ENCODE measurements at places on chromosomes 5 and 9.
A peak's percentile ranks its signal among the peaks of the same experiment; 100 is the strongest.

- no peak for DNase-seq
Observed at GRCh38 chr5:24633715-24634325, 11.0 kb downstream of the CDH10 start.

DNA sequence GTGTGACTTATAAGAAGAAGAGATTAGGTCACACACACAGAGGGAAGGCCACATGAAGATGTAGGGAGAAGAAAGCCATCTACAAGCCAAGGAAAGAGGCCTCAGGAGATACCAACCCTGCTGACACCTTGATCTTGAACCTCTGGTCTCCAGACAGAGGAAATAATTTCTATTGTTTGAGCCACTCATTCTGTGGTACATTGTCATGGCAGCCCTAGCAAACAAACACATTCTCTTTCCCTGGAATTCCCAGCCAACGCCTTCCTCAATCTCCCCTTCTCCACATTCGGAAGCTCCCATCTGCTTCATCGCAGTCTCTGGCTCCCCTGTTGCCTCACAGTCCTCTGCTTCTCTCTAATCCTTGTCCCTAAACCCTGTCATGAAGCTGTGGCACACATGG is 16.7 kb downstream of the PTGS1 start:
- DNase-seq, result no peak

GRCh38 chr5:3091040-3091774 is 339.7 kb upstream of the IRX2 start:
- no peak for DNase-seq

DNA sequence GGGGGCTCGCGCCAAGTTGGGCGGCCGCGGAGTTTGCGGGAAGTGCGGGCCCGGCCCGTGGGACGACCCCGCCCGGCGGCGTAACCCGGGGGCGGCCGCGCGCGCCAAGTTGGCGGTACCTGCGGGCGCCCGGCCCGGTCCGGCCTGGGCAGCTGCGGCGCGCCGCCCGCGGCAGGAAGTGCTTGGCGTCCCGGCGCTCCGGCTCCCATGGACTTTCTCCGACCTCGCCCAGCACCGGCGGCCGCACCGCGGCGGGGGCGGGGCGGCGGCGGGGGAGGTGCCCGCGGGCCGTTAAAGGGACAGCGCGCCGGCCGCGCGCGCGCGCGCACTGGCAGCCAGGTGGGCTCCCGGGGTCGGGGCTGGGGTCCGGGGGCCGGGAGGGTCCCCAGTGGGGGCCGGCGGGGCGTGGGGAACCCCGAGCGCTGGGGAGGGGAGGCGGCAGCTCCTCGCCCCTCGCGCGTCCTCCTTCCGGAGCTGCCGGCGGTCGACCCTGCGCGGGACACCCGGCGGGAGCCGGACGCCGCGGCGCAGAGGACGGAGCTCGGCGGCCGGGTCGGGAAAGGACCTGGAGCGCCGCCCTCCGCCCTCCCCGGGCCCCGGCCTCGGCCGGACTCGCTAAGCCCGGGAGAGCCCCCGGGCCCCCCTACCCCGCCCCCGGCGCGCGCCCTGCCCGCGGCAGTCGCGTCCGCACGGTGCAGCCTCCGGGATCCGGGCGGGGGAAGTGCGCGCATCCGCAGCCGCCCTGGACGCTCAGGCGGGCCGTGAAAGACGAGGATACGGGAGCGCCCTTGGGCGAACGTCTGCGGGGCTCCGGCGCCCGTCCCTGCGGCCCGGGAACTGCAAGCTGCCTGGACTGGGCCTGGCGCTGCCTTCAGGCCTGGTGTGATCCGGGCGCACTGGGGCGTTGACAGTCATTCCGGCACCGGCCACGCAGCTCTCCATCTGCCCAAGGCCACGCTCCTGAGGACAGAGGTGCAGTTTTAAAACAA is at the start of gene NACC2:
TSS of gene NACC2 (minus strand) at position 220 of the 989 bp plus-strand sequence. CDS start 44,768 bp downstream, outside the sequence.
- DNase-seq, result no peak

- DNase-seq, result peak; percentile 38
Observed at GRCh38 chr9:134025606-134026541, 593 bp downstream of the BRD3OS start.

DNA sequence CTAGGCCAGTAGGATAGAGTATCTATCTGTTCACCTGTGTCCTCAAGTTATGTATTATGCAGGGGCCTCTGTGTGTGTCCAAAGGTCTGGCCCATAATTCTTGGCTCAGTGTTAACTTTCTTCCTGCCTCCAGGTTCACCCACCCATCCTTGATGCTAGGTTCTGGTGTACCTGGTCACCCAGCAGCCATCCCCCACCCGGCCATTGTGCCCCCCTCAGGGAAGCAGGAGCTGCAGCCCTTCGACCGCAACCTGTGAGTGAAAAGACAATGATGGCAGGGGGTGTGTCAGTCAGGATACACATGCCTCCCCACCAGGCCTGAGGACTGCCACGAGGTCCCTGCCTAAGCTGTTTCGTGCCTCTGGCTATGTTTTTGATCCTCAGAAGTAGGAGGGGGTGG is 27.6 kb downstream of the TCF7 start:
- no peak for DNase-seq

GRCh38 chr9:109733690-109734089 is 46.3 kb upstream of the PALM2AKAP2 start:
- no peak for DNase-seq

DNA sequence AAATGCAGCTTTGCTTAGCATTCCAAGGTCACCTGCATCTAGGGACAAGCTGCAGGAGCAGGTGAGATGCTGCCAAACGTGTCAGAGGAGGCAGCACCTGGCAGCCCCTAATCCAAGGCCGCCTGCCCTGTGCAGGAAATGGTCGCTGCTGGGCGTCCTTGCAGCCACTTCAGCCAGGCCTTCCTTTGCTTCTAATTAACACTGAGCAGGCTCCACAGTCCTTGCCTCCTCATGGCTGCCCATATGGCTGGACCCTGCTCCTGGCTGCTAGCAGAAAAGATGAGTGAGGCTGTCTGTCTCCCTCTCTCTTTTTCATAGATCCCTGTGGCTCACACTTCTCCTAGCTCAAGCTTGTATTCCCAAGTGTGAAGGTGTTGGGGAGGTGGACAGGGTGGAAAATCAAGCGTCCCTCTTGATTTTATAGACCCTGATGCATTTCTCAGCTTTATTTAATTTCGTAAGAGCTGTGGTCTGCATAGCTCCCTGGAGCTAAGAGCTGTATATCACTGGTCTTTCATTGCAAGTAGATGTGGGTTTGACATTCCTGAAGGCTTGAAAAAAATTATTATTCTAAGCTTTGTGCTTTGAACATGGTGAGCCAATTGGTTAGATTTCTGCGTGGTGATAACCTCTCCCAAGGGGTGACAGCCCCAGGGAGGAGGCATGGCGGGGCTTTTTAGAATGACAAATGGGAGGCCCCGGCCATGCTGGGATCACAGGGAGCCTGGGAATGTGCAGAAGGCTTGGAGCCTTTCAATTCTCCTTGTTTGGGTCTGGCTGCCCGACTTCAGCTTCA is 193.8 kb downstream of the SLIT3 start:
- DNase-seq, result no peak

GRCh38 chr9:76023715-76024195 is 133.3 kb downstream of the PCSK5 start:
- no peak for DNase-seq

- DNase-seq, result no peak
Observed at GRCh38 chr9:100419166-100419565, 7.8 kb upstream of the MSANTD3 start.

DNA sequence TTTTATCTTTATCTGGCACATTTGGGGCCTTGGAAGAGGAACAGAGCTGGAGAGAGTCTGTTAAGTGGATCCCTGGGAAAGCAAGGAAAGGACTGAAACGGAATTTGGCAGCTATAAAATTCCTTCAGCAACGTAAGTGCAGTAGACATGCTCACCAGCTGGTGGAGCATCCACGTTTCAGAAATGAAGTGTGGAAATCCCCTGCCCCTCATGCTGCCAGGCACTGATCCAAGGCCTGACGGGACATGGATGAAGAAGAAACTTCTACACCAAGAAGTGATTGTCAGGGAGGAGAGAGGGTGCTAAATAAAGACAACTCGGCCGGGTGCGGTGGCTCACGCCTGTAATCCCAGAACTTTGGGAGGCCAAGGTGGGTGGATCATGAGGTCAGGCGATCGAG is 209.3 kb downstream of the ROR2 start:
- no peak for DNase-seq

- DNase-seq, result no peak
Observed at GRCh38 chr5:132662925-132663770, 5.2 kb downstream of the IL13 start.

DNA sequence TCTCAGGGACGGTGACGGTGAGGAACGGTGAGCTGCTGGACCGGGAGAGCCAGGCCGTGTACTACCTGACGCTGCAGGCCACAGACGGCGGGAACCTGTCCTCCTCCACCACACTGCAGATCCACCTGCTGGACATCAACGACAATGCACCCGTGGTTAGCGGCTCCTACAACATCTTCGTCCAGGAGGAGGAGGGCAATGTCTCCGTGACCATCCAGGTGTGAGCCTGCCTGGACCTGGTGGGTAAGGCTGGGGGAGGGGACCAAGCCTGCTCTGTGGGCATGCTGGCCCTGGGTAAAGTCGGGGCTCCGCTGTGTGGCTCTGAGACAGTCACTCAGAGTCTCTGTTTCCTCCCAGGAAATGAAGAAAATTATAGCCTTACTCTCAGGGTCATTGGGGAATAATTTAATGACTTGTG is 29.3 kb downstream of the CDHR2 start:
- DNase-seq, result peak; percentile 61

GRCh38 chr5:73968729-73969128 is 342.7 kb downstream of the ARHGEF28 start:
- no peak for DNase-seq

- no peak for DNase-seq
Observed at GRCh38 chr5:96624596-96624995, 37.6 kb upstream of the CAST start.

DNA sequence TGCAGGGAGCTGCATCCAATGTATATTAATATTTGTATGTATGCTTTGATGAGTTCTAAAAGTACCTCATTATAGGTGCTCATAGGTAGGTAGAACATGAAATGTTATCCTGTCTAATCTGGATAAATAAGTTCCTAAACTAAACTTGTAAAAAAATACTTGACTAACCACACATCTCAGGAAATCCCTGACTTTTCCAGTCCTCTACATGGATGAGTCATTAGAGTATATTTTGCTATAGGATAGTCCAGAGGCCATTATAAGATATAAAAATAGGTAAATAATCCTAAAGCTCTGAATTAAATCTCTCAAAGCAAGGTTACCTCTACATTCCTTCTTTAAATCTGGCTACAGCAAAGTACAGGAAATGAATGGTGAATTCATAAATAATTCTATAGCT is 404.3 kb downstream of the RAB3C start:
- DNase-seq, result no peak

- no peak for DNase-seq
Observed at GRCh38 chr5:36059571-36060419, 6.9 kb downstream of the UGT3A2 start.

GRCh38 chr5:95927927-95928723 is 33.5 kb downstream of the ELL2 start:
- no peak for DNase-seq

DNA sequence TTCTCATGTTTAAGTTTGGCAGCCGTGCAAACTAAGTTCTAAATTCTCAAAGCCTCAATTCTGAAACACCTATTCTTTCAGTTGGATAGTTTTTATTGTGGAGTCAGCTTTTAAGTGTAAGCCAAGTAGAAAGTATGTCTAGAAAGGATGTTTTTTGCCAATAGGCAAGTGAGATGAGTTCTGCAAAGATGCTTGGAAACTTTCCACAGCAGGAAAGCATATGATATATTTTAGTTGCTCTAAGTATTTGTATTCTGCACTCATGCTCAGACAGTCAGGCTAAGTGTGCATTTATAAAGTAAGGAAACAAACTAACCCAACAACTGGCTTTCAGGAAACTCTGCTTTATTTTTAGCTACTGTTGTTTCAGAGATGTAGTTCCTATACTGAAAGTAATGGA is 67.3 kb upstream of the CDH18 start:
- no peak for DNase-seq

- no peak for DNase-seq
Observed at GRCh38 chr5:126595486-126596083, 566 bp upstream of the ALDH7A1 start.

GRCh38 chr5:80275347-80275746 is 19.5 kb upstream of the SERINC5 start:
- DNase-seq, result no peak

DNA sequence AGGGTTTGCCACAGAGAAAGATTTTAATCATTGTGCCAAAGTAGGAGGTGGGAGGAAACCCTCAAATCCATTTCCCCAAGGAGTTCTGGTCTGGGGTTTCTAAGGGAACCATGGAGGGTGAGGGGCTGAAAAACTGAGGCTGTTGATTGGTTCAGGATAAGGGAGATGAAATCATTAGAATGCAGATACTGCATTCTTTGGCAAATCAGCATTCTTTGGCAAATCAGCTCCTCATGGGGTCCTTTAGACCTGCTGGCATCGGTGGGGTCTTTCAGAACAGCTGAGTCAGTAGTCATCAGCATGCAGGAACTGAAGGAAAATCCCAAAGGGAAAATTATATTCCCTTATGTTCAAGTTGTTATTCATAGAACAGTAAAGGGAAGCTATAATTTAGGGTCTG is 585.5 kb downstream of the ISL1 start:
- no peak for DNase-seq

- no peak for DNase-seq
Observed at GRCh38 chr9:117697046-117697445, 7.2 kb upstream of the TLR4 start.

DNA sequence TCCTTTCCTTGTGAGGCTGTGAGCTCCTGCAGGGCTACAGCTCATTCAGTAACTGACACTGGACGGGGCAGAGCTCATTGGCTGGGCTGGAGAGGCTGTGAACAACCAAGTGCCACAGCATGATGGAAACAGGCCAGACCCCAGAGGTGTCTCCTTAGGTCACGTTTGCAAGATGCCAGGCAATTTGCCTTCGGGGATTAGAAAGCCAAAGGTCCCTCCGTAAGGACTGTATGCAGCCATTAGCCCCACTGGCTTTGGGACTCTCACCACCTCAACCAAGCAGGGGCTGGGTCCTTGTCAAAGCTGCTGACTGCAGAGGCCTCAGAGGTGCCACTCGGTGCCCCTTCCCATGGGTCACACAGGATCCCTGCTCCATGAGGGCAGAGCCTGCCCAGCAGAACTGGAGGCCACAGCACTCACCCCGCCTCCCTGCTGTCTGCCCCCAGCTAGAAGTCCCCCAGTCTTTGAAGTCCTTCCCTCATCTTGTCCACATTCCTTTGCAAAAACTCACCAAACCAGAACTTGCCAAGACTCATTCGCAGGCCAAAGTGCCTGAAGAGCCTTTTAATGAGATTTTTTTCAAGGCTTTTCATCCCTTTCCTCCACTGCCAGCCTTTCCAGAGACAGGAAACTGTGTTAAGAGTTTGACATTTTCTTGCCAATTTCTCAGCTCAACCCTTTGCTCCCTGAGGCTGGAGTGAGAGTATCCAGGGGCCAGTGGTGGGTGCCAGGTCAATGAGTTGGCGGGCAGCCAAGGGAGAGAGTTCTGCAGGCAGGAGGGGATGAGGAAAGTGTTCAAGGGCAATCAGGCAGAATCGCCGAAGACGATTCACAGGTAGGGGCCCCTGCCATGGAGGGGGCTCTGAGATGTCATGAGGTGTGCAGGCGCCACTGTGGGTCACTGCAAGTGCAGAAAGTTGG is 39.7 kb upstream of the SLC25A51 start:
- DNase-seq, result no peak

DNA sequence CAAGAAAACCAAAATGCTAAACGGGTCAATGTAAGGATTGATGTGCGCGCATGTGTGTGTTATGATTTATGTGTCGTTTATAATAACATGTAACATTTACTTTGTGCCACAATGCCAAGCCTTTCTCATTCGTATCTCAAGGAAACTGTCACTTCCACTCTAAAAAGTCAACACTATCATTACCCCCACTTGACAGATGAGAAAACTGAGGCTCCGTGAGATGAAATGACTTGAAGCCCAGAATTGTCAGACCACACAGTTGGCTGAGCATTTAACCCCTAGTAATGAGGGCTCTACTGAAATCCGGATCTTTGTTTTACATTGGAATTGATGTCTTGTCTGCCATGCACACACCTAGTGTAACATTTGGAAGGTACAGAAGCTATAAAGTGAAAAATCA is 95.0 kb upstream of the LMX1B start:
- no peak for DNase-seq
